GM12878 (cell line): ENCODE measurements at places on chromosomes 5 and 9. TPM values are rescaled to one million over a fixed set of nuclear protein-coding genes. Genes with fewer than 3 reads are reported as not detected.
A peak's percentile ranks its signal among the peaks of the same experiment; 100 is the strongest.

GRCh38 chr5:83496626-83497025 lies 25.1 kb downstream of the VCAN start:
- H3K27me3 ChIP-seq: no peaks in the 10 kb centered on the region
- H3K4me3 ChIP-seq: no peak overlapping the region
- H3K36me3 ChIP-seq: no peaks in the 10 kb centered on the region
- H3K4me1 ChIP-seq: no peaks in the 10 kb centered on the region

LCN9 gene
- total RNA-seq: not detected in 2 replicates

GRCh38 chr5:168987543-168988300 lies 313.2 kb downstream of the SLIT3 start:
- no peak overlapping the region for H3K27ac ChIP-seq
- no peak for DNase-seq
- H3K27me3 ChIP-seq: no peaks in the 10 kb centered on the region; the same call in 1 of the 2 replicates
- no peaks in the 10 kb centered on the region for H3K4me1 ChIP-seq

SMIM33 gene
- total RNA-seq: not detected in 2 replicates

GRCh38 chr9:6664204-6664680 lies 18.7 kb upstream of the GLDC start:
- H3K36me3 ChIP-seq: no peaks in the 10 kb centered on the region
- no peak overlapping the region for H3K4me3 ChIP-seq
- H3K27ac ChIP-seq: no peak overlapping the region
- DNase-seq: no peak
- H3K27me3 ChIP-seq: no peaks in the 10 kb centered on the region

- no peaks in the 10 kb centered on the region for H3K27me3 ChIP-seq
- H3K36me3 ChIP-seq: no peaks in the 10 kb centered on the region
- H3K4me3 ChIP-seq: no peak overlapping the region
- no peak for DNase-seq
These were observed 21.1 kb upstream of the IGFBPL1 start for GRCh38 chr9:38445154-38446043.

MFAP3 gene
- total RNA-seq: 11.6 and 11.8 TPM in 2 replicates

- no peaks in the 10 kb centered on the region for H3K27me3 ChIP-seq
- no peak for DNase-seq
- H3K4me3 ChIP-seq: no peak overlapping the region
- H3K4me1 ChIP-seq: peaks cover 8% of the 10 kb centered on the region; the same call in 1 of the 2 replicates
These were observed 408.7 kb downstream of the ARHGEF28 start for GRCh38 chr5:74034733-74035132.

DNA sequence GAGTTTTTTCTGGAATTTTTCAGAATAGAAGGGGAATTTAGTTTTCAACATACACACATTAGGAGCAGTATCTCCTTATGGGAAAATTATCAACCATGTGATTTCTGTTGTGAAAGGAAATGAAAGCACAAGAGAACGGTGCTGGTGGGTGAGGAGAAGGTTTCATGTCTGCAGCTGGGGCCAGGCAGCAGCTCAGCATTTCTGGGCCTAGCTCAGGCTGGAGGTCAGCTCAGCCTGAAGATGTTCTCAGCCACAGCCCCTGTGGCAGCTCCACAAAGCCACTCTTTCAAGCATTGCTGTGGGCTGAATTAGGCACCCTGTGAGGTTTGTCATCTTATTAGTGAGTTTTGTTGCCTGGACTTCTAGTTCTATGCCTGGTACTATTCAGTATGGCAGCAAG lies 90.3 kb downstream of the DIRAS2 start:
- DNase-seq: no peak
- H3K36me3 ChIP-seq: no peaks in the 10 kb centered on the region
- H3K4me3 ChIP-seq: no peak overlapping the region
- H3K27me3 ChIP-seq: no peaks in the 10 kb centered on the region

DNA sequence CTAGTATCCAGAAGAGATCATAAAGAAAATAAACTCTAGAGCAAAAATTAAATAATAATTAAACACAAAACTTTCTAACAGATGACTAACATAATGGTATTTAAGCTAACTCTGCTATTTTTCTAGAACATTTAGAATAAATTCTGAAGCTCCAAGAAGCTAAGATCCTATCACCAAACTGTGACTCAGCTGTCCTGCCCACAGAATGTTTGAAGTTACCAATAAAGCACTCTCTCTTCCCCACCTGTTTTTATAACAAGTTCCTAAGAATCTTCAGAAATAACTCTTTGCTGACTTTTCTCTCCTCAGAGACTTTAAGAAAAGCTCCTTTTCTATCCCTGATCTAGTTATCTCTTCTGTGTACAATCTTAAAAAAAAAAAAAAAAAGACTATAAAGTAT lies 6.0 kb upstream of the EFNA5 start:
- no peak for DNase-seq
- H3K4me3 ChIP-seq: no peak overlapping the region
- peaks cover 3% of the 10 kb centered on the region; the same call in 1 of the 2 replicates for H3K4me1 ChIP-seq
- no peak overlapping the region for H3K27ac ChIP-seq
- no peaks in the 10 kb centered on the region for H3K27me3 ChIP-seq
- H3K36me3 ChIP-seq: no peaks in the 10 kb centered on the region

MRPL41 gene
- total RNA-seq: 64.5 and 67.0 TPM in 2 replicates

DNA sequence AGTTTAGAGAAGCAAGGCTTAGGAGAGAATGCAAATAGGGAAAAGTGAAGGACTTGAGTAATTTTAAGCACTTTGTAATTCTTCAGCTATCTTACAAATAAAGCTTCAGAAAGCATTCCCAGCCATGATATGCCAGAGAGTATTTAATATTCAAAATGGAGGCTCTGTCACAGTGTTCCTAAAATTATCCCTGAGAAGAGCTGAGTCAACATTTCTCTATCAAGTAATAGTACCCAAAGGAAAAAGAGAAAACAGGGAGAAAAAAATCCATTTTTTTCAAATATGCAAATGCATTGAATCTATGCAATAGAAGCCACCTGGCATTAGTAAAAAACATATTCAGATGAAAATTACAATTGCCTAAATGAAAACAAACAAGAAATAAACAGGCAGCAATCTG lies 392.6 kb upstream of the FAM174A start:
- H3K27me3 ChIP-seq: no peaks in the 10 kb centered on the region
- no peak overlapping the region for H3K27ac ChIP-seq
- no peaks in the 10 kb centered on the region for H3K36me3 ChIP-seq
- no peaks in the 10 kb centered on the region for H3K4me1 ChIP-seq
- no peak overlapping the region for H3K4me3 ChIP-seq
- no peak for DNase-seq

DDX4 gene
- total RNA-seq: 0.36 TPM in 1 of 2 replicates, not detected in the other

DNA sequence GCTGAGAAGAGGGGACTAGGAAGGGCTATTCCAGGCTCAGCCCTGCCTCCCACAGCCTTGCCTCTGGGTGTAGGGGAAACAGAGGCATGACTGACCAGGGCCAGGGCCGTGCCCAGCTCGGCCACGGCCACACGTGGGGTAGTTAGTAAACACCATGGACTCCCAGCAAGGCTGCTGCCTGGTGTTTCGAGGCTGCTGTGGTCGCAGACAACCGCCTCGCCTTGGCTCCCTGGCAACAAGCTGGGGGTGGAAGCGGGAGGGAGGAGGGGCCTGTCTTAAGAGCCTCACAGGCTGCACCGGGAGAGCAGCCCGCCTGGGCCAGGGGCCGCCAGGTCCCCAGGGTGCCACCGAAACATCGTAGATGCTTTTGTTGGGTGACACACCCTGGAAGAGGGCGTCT lies 90.2 kb upstream of the CACNA1B start:
- peaks cover 44% of the 10 kb centered on the region for H3K36me3 ChIP-seq
- no peak overlapping the region for H3K4me3 ChIP-seq
- no peaks in the 10 kb centered on the region for H3K27me3 ChIP-seq
- no peak for DNase-seq
- no peak overlapping the region for H3K27ac ChIP-seq

PCDHGA11 gene
- 3.4 TPM in 2 replicates for total RNA-seq

DNA sequence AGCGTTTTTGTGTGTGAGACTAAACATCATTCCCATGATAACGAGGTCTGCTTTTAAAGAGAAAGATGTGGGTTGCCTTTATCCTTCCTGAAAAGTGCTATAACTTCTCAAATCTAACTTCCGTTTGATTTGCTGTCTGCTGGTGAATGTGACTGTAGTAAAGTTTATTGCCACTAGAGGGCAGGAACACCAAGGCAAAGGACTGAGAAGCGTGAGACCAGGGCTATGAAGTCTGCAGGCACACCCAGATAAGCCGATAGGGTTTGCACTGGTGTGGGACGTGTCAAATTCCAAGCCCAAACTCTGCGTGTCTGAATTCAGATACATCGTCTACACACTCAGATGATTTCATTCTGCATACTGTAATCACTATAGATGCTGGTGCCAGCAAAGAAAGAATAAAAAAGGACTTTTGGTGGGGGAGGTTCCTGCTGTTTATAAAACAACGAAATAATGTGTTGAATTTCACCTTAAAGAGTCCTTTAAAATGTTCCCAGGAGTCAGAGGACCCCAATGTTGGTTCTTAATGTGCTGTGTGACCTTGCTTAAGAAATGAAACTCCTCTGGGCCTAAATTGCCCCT lies 87.2 kb downstream of the PTTG1 start:
- H3K27ac ChIP-seq: no peak overlapping the region
- H3K4me1 ChIP-seq: peaks cover 15% of the 10 kb centered on the region; the same call in 1 of the 2 replicates
- peak; percentile 76 for DNase-seq
- no peak overlapping the region for H3K4me3 ChIP-seq

PDZD2 gene
- total RNA-seq: 0.13 TPM in 1 of 2 replicates, not detected in the other

GRCh38 chr5:145509336-145510136 lies 325.6 kb downstream of the PRELID2 start:
- H3K36me3 ChIP-seq: no peaks in the 10 kb centered on the region
- no peaks in the 10 kb centered on the region for H3K27me3 ChIP-seq
- no peak overlapping the region for H3K4me3 ChIP-seq
- H3K4me1 ChIP-seq: no peaks in the 10 kb centered on the region

GRCh38 chr5:25701936-25702335 lies 1057.2 kb upstream of the CDH10 start:
- DNase-seq: no peak
- no peaks in the 10 kb centered on the region for H3K4me1 ChIP-seq
- H3K4me3 ChIP-seq: no peak overlapping the region
- H3K27me3 ChIP-seq: no peaks in the 10 kb centered on the region
- no peaks in the 10 kb centered on the region for H3K36me3 ChIP-seq
- no peak overlapping the region for H3K27ac ChIP-seq

DNA sequence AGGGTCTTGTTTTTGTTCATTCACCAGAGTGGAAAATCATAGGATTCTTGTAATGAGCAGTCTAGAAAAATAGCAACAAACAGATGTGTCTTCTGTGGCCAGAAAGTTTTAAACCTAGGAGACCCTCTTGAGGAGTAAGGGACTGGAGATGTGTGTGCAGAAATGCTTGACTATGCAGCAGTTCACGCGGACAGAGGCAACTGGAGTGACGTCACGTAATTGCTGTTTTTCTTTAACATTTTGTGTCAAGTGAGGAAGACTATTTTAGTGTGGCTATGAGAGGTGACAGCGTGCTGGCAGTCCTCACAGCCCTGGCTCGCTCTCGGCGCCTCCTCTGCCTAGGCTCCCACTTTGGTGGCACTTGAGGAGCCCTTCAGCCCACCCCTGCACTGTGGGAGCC lies 163.1 kb upstream of the PTCH1 start:
- no peaks in the 10 kb centered on the region for H3K36me3 ChIP-seq
- no peaks in the 10 kb centered on the region for H3K4me1 ChIP-seq
- no peaks in the 10 kb centered on the region; the same call in 1 of the 2 replicates for H3K27me3 ChIP-seq
- H3K4me3 ChIP-seq: no peak overlapping the region
- no peak for DNase-seq

DNA sequence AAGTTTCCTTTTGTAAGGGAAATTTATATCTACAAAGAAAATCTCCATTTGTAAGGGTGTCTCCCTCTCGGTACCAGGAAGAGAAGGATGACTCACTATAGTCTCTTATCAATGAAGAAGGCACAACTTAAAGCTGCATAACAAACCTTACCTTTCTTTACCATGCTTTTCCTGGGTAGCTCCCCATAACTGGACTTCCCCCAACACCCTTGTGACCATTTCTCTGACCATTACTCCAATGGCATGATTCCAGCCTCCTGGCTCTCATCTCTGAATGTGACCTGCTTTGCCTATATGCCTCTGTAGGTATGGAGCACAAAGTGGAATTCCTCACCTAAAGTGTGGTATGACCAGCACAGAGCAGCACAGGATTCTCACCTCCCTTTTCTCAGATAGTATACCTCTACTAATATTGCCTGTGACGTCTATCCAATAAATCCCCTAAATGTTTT lies 62.8 kb downstream of the GNA14 start:
- H3K36me3 ChIP-seq: no peaks in the 10 kb centered on the region
- no peaks in the 10 kb centered on the region; the same call in 1 of the 2 replicates for H3K27me3 ChIP-seq
- H3K27ac ChIP-seq: no peak overlapping the region
- no peak overlapping the region for H3K4me3 ChIP-seq
- no peaks in the 10 kb centered on the region for H3K4me1 ChIP-seq
- no peak for DNase-seq

GRCh38 chr9:130974697-130975096 lies 34.3 kb upstream of the LAMC3 start:
- H3K27ac ChIP-seq: no peak overlapping the region
- no peak overlapping the region for H3K4me3 ChIP-seq
- H3K36me3 ChIP-seq: no peaks in the 10 kb centered on the region
- H3K4me1 ChIP-seq: no peaks in the 10 kb centered on the region
- no peak for DNase-seq
- no peaks in the 10 kb centered on the region for H3K27me3 ChIP-seq

GRCh38 chr5:88785746-88786565 lies 97.0 kb downstream of the MEF2C start:
- DNase-seq: peak; percentile 43
- peak overlapping the region; percentile 49 for H3K27ac ChIP-seq
- peaks cover 7% of the 10 kb centered on the region; the same call in 1 of the 2 replicates for H3K4me1 ChIP-seq
- H3K4me3 ChIP-seq: 0 out of 2 replicates have a peak overlapping the region, but pooled peaks have one; percentile 11
- H3K36me3 ChIP-seq: peaks cover 28% of the 10 kb centered on the region; the same call in 1 of the 2 replicates
- no peaks in the 10 kb centered on the region for H3K27me3 ChIP-seq

DNA sequence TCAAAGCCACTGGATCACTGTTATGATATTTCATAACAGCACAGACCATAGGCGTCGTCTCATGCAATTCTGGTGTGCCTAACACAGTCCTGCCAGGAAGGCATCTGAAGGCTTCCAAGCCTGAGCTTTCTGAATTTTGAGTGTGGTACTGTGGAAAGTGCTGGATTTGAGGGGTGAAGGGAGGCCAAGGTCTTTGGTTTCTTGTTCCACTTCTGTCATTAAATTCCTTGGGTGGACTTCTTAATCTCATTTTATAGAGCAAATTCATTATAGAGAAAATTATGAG lies 441.3 kb upstream of the PIK3R1 start:
- H3K36me3 ChIP-seq: no peaks in the 10 kb centered on the region
- H3K27me3 ChIP-seq: no peaks in the 10 kb centered on the region
- no peak overlapping the region for H3K27ac ChIP-seq
- DNase-seq: no peak
- H3K4me1 ChIP-seq: no peaks in the 10 kb centered on the region

DNA sequence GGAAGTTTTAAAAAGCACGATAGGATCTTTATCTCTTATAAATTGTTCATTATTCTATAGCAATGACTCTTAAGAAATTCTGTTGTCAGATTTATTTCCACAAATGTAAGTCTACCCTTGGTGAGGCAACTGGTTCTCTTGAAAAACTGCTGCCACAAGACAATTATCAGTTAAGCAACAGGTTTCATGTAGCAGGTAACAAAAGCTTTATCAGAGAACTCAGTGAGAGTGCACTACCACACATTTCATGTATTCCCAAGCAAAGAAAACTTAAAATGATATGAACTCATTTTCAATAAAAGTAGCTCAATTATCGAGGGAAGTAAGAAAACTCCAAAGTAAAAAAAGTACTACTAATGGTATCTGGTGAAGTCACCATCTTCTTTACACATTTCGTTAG lies 9.4 kb downstream of the NR6A1 start:
- H3K4me1 ChIP-seq: peaks cover 17% of the 10 kb centered on the region
- H3K4me3 ChIP-seq: no peak overlapping the region
- no peaks in the 10 kb centered on the region for H3K27me3 ChIP-seq

ADAMTS19 gene
- not detected in 2 replicates for total RNA-seq

GRCh38 chr9:99116003-99116411 lies 11.1 kb downstream of the TGFBR1 start:
- H3K27ac ChIP-seq: no peak overlapping the region
- H3K36me3 ChIP-seq: no peaks in the 10 kb centered on the region
- H3K4me3 ChIP-seq: no peak overlapping the region
- DNase-seq: no peak
- H3K27me3 ChIP-seq: no peaks in the 10 kb centered on the region
- H3K4me1 ChIP-seq: peaks cover 22% of the 10 kb centered on the region
